ENCODE measurements at places on chromosomes 5 and 9.

GRCh38 chr5:3311433-3311832, 284.2 kb upstream of the IRX1 start:
- DNase-seq = no peak

GRCh38 chr9:72935595-72935994, 17.3 kb downstream of the ALDH1A1 start:
- DNase-seq = no peak

GRCh38 chr5:144876990-144877389, 706.3 kb downstream of the KCTD16 start:
- DNase-seq = no peak

DNA sequence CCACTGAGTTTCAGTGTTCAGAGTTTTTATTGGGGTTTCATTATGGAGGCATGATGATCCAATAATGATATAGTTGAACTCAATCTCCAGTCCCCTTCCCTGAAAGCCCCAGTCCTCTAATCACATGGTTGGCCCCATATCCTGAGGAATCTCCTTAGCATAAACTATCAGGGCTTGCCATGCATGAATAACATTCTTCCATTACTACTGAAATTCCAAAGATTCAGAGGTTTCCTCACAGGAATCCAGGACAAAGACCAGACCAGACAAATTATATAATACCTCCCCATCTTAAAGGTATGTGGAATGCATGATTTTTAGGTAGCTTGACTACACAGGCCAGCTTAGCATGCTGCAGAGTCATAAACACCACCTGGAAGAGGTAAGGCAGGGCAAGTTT, 15.5 kb upstream of the LRRTM2 start:
- DNase-seq = no peak

DNA sequence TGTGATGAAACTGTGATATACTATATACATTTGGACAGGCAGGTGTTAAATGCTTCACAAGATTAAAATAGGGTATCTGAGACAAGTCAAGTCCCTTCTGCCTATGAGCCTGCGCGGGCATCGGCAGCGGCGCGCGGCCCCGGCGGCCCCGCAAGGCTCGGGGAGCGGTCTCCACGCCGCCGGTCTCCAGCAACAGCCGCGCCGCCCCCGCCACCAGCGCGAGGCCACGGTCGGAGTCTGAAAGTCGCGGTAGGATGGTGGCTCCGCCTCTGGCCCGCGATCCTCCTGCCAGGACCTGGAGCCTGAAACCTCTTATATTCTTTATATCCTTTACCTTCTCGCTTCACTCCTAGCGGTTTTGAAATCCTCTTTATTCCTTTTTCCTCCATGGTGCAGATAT, 99.4 kb downstream of the INSL6 start:
- no peak for DNase-seq

GRCh38 chr5:133475986-133476385, 136.4 kb downstream of the FSTL4 start:
- DNase-seq = no peak

- no peak for DNase-seq
Observed at GRCh38 chr5:35356725-35357124, 126.4 kb upstream of the PRLR start.

- DNase-seq = no peak
Observed at GRCh38 chr5:151196556-151197290, 27.2 kb downstream of the CCDC69 start.

DNA sequence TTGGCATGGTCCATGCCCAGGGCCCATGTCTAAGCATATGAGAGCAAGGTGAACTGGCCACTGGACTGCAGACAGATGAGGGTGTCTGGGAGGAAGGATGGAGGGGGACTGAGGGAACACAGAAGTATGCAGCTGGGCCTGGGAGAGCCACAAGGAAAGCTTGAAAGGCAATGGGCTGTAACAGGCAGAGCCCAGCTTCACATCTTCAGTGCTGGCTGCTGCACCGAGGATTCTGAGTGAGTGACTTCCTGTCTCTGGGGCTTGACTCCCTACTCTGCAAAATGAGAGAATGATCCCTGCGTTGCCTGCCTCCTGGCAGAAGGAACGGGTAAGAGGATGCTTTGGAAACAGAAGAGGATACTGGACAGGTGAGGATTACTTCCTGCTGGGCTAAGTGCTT, 29.0 kb downstream of the COL15A1 start:
- no peak for DNase-seq

DNA sequence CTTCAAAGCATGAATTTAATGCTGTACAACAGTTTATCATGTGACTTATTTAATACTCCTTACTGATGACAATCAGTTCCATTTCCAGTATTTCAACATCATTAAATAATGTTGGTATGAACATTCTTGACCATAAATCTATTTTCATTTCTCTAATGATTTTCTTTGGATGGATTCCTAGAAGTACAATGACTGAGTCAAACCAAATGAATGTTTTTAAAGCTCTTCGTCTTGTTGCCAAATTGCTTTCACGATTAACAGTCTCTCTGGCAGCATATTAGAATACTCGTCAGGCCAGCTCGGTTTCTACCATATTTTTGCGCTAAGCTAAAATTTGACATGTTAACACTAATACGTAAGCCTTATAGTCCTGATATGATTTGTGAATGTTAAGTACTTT, 197.0 kb downstream of the TRPM3 start:
- DNase-seq = no peak

- no peak for DNase-seq
Observed at GRCh38 chr5:112687306-112687705, 50.4 kb upstream of the APC start.

DNA sequence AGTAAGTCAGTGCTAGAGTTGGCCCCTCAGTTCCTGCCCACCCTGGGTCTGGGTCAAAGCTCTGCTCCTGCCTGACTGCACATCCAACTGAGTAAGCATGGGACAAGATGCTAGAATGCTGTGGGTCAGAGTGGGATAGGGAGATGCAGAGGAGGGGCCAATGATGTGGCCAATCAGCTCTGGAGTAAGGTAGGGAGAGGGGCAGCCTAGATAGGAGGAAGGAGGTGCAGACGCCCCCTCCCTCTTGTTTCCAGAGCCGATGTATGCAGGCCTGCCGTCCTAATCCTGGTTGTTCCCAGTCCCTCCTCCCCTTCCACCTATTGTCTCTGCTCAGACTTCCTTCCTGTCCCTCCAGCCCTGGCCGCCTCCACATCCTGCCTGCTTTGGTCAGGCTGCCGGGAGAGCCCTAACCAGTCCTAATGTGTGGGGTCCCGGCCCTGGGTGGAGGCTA, 1.3 kb downstream of the ARAP3 start:
- DNase-seq = peak; percentile 69

- DNase-seq = no peak
Observed at GRCh38 chr5:73232266-73233041, 59.5 kb downstream of the TMEM174 start.

- no peak for DNase-seq
Observed at GRCh38 chr5:153601377-153601776, 110.9 kb downstream of the GRIA1 start.

GRCh38 chr5:106121972-106122605, 1548.6 kb downstream of the EFNA5 start:
- no peak for DNase-seq

Data from SHP77 (cell line).